ENCODE measurements at places on chromosomes 11 and 22. TPM values are rescaled to one million over a fixed set of nuclear protein-coding genes. Genes with fewer than 3 reads are reported as not detected.

DNA sequence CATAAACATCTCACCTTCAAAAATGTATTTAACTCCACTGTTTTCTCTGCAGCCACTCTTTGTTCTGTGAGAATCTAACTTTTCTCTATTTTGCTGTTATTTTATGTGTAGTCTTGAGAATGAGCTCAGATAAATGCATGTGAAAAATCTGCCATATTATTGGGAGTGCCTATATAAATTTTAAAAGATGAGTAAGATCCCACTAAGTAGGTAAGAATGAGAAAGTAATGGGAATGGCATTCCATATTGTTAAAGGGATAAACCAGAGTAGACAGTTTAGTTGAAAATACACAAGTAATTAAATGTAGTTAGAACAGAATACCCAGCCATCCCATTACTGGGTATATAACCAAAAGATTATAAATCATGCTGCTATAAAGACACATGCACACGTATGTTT, 817.2 kb downstream of the FAM181B start:
- no peak overlapping the region for H3K27ac ChIP-seq
- H3K4me3 ChIP-seq, result no peak overlapping the region
- H3K36me3 ChIP-seq, result no peaks in the 10 kb centered on the region
- H3K4me1 ChIP-seq, result no peaks in the 10 kb centered on the region

GRCh38 chr22:23023294-23023693, 47.0 kb upstream of the GNAZ start:
- no peaks in the 10 kb centered on the region for H3K4me1 ChIP-seq
- H3K36me3 ChIP-seq, result no peaks in the 10 kb centered on the region
- no peak overlapping the region for H3K4me3 ChIP-seq
- DNase-seq, result no peak

DNA sequence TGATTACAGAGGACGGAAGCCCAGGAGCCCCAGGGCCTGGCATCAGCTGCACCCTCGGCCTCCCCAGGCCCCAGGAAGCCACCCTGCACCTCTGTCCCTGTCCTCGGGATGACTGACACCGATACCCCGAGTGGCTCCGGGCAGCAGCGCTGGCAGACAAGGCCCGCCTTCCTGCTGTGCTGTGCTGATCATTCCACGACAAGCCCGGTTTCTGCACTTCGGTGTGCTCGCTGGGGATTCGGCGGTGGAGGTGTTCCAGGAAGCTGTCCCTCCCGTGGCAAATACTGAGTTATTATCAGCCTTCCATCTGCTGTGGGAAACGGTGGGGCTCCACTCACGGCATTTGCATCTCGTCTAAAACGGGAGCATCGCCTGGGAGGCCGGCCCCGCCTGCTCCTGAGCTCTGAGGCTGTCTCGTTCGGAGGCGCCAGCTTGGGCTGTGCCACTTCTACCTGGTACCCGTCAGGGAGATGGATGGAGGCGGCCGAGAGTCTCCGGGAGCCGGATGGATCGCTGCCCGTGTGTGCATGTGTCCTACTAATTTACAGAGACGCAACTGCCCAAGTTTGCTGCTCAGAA, 506.1 kb downstream of the BRD1 start:
- no peak overlapping the region for H3K4me3 ChIP-seq
- no peaks in the 10 kb centered on the region for H3K27me3 ChIP-seq
- peak; percentile 72 for DNase-seq
- H3K4me1 ChIP-seq, result no peaks in the 10 kb centered on the region
- no peak overlapping the region for H3K27ac ChIP-seq

DNA sequence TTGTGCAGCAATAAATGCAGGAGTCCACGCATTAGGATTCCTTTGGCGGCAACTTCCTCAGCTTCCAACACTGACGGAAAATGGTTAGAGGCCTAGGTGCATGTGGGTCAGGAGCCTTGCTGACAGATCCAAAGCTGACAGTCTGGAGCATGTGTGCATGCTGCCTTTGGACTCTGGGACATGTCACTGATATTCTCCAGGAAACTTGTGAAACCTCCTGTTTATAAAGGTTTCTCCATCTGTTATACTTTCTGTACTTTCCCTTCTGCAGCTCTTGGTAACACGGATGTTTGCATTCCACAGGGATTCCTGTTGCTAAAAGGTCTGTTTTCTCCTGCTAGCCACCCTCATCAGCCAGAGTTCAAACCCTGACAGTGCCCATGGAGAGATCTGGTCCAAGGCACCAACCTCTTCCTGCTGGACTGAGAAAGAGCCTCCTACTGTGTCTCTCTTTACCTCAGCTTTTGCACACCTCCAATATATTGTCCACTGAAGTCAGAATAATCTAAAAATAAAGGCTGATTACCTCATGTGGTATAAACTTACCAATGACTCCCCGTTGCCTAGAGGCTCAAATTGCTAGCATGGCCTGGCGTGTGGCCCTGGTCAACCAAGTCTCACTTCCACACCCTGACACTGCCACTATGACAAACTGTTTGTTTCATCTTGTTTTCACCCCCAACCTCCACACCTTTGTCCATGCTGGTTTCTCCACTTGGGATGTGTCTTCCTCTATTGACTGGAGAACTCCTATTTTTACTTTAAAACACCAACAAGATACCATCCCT, 31.1 kb upstream of the LYVE1 start:
- peaks cover 23% of the 10 kb centered on the region for H3K4me1 ChIP-seq
- no peak overlapping the region for H3K27ac ChIP-seq
- DNase-seq, result no peak
- H3K4me3 ChIP-seq, result no peak overlapping the region
- no peaks in the 10 kb centered on the region for H3K27me3 ChIP-seq
- H3K36me3 ChIP-seq, result no peaks in the 10 kb centered on the region

DNA sequence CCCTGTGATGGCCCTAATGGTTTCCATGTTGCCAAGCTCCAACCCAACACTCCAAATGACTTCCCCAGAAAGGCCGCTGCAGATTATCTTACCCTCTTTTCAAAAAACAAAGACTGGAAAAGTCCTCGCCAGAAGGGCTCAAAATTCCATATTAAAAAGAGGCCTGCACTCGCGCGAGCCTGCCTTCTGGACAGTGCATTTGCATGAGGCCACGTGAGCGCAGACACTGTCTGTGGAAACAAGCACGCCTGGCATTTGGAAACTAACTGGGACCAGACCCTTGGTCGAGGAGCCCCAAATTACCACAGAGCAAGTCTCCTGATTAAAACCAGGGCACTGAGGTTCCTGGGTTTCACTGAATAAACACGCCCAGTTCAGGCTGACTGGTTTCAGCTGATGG, 42.9 kb downstream of the ABTB2 start:
- peaks cover 14% of the 10 kb centered on the region for H3K4me1 ChIP-seq
- H3K4me3 ChIP-seq, result no peak overlapping the region
- H3K36me3 ChIP-seq, result no peaks in the 10 kb centered on the region
- no peak for DNase-seq

KRTAP5-7 gene
- total RNA-seq, result 0.98 TPM

OR52A1 gene
- not detected for total RNA-seq

All from upper lobe of left lung (tissue), 6 donors.